ENCODE measurements at places on chromosomes 4 and X. TPM values are rescaled to one million over a fixed set of nuclear protein-coding genes. Genes with fewer than 3 reads are reported as not detected.

Gene MMRN1
- polyA plus RNA-seq: 5.5 TPM

Gene RTL5
- 0.12 TPM for polyA plus RNA-seq

Gene MCF2
- polyA plus RNA-seq: not detected

DNA sequence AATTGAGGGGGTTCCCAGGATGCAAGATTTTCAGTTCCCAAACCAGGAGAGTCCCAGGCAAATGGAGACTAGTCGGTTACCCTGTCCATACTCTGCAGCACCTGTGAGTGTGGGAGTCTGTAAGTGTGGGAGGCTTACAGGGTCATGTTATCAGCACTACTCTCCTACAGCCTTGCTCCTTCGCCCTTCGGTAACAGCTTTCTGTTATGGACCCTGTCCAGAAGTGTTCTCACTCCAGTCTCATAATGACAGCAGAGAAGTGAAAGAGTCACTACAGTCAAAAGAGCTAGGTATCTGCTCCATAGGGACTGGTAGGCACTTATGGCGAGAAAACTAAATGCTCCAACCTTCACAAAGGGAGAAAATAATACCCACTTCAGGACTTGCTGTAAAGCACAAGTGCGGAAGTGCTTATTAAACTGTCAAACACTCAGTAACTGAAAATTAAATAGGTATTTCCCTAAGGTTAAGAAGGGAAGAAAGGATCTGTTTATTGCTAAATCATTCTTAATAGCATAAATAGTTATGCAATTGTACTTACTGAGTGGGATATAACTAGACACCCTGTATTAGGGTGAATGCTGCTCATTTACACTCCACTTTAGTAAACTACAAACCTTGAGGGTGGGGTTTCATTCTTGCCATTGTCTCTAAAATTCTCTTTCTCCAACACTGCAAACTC, 2.7 kb upstream of the ADH7 start:
- no peak overlapping the region for H3K4me3 ChIP-seq
- DNase-seq: no peak
- no peaks in the 10 kb centered on the region for H3K36me3 ChIP-seq
- H3K27me3 ChIP-seq: peaks cover 8% of the 10 kb centered on the region
- no peaks in the 10 kb centered on the region for H3K4me1 ChIP-seq
- H3K27ac ChIP-seq: no peak overlapping the region

DNA sequence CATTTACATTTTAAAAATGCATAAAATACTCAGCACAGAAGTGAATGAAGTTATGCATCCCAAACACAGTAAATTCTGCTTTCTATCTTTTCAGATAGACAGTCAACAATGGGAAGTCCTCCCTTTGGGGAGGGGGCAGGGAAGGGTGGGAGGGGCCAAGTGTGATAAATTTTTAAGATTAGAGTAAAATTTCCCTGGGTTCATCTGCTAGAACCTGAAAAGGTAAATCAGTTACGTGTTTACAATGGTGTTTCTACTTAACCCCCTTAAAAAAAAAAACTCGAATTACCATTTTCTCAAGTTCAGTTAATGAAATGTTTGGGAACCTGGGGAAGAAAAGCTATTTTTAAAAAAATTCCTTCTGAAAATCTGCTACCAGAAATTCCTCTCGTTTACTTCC, 9.1 kb downstream of the PITX2 start:
- no peak for DNase-seq
- H3K36me3 ChIP-seq: peaks cover 10% of the 10 kb centered on the region
- no peak overlapping the region for H3K4me3 ChIP-seq
- H3K27ac ChIP-seq: no peak overlapping the region

DNA sequence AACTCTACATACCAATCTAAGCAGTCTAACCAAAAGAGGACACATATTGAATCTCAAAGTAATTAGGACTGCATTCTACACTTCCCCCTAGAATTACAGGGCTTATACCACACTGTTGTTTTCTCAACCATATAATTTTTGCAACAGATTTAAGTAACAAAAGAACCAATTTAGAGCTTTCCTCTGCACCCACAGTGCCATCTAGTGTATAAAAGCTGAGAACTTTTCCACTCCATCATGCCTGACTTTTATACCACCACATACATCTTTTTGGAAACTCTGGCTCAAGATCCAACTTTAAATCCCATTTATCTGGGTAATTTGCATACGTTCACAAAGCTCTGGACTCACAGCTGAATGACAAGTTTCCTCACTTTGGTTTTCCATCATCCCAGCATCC, 99.5 kb downstream of the EFHC2 start:
- peaks cover 16% of the 10 kb centered on the region for H3K27me3 ChIP-seq
- H3K36me3 ChIP-seq: no peaks in the 10 kb centered on the region
- H3K27ac ChIP-seq: no peak overlapping the region
- peak; percentile 17 for DNase-seq
